Small intestine (tissue), 16 donors: ENCODE measurements at places on chromosomes 3 and 15.

DNA sequence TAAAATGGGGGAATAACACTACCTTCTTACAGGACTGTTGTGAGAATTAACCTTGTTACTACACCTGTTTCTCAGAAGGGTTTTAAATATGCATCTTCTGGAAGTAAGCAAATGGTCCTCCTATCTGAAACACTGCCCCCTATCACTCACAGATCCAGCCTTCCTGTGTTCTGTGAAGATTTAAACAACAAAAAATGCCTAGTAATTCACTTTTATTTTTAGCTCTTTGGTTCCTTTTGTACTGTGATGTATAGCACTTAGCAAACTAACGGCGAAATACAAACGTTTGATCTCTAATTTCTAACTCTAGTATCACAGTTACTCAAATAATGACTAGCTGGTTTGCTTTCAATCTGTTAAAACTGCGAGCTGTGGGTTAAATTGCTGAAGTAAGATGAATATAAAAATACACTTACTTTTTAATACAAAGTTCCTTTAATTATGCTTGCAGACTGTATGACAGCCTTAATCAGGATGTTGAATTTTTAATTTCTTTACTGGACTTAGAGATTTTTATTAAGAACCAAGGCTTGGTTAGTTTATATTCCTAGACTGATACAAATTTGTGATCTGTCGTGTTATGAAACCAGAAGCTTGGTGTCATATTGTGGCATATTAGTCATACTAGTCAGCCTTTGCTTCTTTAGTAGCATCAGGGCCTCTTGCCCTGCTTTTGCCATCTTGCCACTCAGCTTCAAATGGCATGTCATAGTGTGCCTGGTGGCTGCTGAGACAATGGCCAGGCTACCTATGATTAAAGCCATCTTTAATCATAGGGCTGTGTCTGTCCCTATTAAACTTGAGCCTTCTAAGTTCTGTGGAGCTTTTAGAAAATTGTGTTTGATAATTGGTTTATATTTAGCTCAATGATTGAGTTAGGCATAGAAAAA, 9.2 kb downstream of the EIF3J start:
- no peak for DNase-seq

DNA sequence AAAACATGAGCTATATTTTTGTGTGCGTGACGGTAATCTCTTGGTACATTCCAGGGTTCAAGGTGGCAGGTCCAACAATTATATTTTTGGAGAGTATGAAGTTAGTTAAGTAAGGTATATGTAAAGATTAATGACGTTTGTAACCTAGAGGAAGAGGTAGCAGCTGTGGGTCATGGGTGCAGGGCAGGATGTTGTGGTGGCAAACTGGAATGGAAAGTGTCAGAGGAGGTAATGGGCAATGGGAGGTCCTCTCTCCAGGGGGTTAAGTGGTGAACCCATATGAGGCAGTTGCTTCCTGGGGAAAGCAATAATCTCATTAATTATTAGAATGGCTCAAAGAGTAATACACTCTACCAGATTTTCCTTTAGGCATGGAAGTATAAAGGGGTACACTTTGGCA, 1.0 kb upstream of the CD200R1L start:
- DNase-seq, result no peak

DNA sequence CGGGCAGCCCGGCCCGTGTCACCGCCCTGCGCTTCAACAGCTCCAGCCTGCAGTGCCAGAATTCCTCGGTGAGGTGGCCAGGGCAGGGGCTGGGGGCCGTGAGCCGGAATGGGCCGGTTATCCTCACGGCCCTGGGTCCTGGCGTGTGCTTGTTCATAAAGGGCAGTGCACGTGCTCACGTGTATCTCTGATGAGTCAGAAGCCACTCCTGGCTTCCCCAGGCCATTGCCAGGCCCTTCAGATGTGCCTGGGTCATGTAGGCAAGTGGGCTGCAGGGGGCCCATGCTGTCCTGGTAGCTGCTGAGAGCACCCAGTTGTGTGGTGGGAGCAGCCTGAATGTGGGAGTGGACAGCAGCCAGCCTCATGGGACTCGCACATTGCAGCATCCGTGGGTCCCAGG, 29.2 kb downstream of the PLXNA1 start:
- no peak for DNase-seq

DNA sequence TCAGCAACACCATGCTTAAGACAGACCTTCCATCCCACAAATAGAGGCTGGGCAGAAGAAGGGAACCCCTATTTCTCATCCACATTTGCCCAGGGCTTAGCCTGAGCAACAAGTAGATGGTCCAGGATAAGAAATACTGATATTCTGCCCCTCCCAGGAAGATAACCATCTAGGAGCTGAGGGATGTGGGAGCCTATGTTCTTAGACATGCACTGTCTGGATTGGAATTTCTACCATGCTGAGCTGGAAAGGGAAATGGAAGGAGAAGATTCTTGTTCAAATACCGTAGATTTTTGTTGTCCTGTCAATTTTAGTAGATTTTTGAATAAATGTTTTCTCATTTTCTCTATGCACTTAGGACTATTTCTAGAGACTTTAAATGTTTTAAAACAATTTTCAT, 450.7 kb upstream of the SEMA6D start:
- no peak for DNase-seq

DNA sequence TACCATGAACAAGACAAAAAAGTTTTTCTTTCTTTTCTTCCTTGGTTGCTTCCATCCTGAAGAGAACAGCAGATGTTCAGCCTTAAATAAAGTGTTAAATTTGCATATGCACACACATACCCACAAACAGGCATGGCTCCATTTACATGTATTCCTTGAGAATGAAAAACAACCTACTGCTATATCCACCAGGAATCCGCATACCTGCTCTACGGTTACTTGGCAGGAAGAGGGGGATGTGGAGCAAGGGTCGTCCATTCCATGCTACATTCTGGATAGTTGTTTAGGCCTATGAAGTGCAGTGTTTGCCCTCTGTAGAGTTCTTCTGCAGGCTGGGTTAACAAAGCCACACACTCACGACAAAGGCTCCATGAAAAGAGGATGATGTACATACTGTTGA, 322.8 kb downstream of the KCNH8 start:
- no peak for DNase-seq

DNA sequence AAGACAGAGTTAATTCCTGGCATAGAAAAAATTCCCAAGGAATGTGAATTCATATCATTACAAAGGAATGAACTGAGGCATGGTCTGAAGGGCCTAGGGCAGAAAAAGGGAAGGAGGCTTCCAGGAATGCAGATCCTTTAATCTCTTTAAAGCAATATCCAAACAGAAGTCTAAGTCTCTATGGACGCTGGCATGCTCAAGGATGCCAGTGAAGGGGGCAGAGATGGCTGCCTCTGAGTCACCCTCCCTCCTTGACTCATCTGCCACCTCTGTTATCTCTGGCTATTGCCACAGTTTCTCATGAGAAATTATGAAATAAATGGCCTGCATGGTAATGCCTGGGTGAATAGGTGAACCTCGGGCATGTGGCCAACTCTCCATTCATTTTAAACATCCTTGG, 96.3 kb upstream of the BCL6 start:
- DNase-seq, result no peak

- DNase-seq, result peak; percentile 85
Observed at GRCh38 chr15:45521596-45522327, 793 bp downstream of the SLC30A4 start.

GRCh38 chr15:27254801-27255200, 283.8 kb downstream of the GABRG3 start:
- DNase-seq, result no peak
